Activated B cell treated with CpG ODN at 0.5 μM for 24 hours (primary cell): ENCODE measurements at places on chromosomes 16 and 17. TPM values are rescaled to one million over a fixed set of nuclear protein-coding genes. Genes with fewer than 3 reads are reported as not detected.

The TP53TG3 gene
- total RNA-seq = not detected in 2 replicates

The KRTAP4-1 gene
- not detected in 2 replicates for total RNA-seq

The GNGT2 gene
- 8.1 and 9.8 TPM in 2 replicates for total RNA-seq

The GID4 gene
- total RNA-seq = 6.8 and 7.3 TPM in 2 replicates

The CHST4 gene
- not detected in 2 replicates for total RNA-seq

The SMPD3 gene
- 0.35 and 0.76 TPM in 2 replicates for total RNA-seq

The OR2C1 gene
- 0.80 and 0.81 TPM in 2 replicates for total RNA-seq

- H3K36me3 ChIP-seq = no peaks in the 10 kb centered on the region
- no peak overlapping the region for H3K27ac ChIP-seq
- H3K27me3 ChIP-seq = no peaks in the 10 kb centered on the region
These were observed 102.7 kb upstream of the DNAH9 start for GRCh38 chr17:11495613-11496012.

- H3K27ac ChIP-seq = no peak overlapping the region
- H3K4me1 ChIP-seq = peaks cover 11% of the 10 kb centered on the region
- no peak for DNase-seq
These were observed 20.5 kb upstream of the ERN1 start for GRCh38 chr17:64150237-64151015.

DNA sequence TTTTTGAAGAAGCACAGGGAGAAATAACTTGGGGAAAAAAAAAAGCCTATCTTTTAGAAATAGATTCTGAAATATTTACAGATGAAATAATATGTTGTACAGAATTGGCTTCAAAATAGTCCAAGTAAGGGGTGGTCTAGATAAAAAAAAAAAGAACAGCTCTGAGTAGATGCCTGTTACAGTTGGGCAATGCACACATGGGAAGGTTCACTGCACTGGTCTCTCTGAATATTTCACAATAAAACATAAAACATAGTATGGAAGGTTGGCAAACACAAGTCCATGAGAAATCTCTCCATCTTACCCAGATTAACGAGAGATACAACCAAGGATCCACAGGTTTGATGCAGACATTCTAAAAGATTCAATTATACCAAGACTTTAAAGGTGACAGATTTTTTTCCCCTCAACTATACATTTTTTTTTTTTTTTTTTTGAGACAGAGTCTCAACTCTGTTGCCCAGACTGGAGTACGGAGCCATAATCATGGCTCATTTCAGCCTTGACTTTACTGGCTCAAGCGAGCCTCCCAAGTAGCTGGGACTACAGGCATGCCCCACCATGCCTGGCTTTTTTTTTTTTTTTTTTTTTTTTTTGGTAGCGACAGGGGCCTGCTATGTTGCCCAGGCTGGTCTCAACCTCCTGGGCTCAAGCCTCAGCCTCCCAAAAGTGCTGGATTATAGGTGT, 58.0 kb downstream of the KANSL1 start:
- peak overlapping the region; percentile 52 for H3K27ac ChIP-seq
- no peak for DNase-seq

GRCh38 chr16:73735018-73735417, 561.6 kb upstream of the PSMD7 start:
- no peak for DNase-seq
- no peaks in the 10 kb centered on the region for H3K27me3 ChIP-seq
- H3K4me3 ChIP-seq = no peak overlapping the region
- H3K27ac ChIP-seq = no peak overlapping the region
- no peaks in the 10 kb centered on the region for H3K36me3 ChIP-seq
- no peaks in the 10 kb centered on the region for H3K4me1 ChIP-seq

DNA sequence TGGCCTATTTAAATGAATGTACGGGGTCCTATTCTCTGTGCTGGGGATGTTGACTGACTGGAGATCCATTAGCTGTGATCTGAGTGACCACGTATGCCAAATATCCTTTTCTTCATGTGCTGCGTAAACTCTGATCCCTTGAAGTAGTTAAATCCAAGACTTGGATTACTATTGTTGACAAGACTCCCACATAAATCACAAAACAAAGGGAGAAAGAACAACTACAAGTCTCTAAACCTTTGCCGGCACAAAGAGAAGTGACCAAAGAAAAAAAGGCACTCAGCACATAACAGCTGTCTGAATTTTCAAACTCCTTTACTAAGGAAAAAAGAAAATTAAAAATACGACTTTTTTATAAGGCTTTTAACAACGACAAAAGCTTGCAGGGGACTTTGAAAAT, 559.9 kb upstream of the CDH8 start:
- no peak for DNase-seq
- H3K27ac ChIP-seq = no peak overlapping the region
- H3K27me3 ChIP-seq = no peaks in the 10 kb centered on the region
- H3K4me3 ChIP-seq = no peak overlapping the region

GRCh38 chr17:8016632-8017424, 14.4 kb downstream of the GUCY2D start:
- H3K4me1 ChIP-seq = peaks cover 20% of the 10 kb centered on the region
- DNase-seq = no peak
- H3K36me3 ChIP-seq = no peaks in the 10 kb centered on the region
- no peak overlapping the region for H3K27ac ChIP-seq

GRCh38 chr17:78044280-78044835, 84.2 kb downstream of the TMC6 start:
- H3K4me1 ChIP-seq = peaks cover 4% of the 10 kb centered on the region
- no peak overlapping the region for H3K27ac ChIP-seq
- peaks cover 45% of the 10 kb centered on the region for H3K36me3 ChIP-seq
- no peak for DNase-seq
